Fibroblast of skin of left biceps (primary cell): ENCODE measurements at places on chromosomes 16 and 17.

GRCh38 chr16:72635694-72636093 lies 412.2 kb downstream of the ZFHX3 start:
- DNase-seq, result no peak

DNA sequence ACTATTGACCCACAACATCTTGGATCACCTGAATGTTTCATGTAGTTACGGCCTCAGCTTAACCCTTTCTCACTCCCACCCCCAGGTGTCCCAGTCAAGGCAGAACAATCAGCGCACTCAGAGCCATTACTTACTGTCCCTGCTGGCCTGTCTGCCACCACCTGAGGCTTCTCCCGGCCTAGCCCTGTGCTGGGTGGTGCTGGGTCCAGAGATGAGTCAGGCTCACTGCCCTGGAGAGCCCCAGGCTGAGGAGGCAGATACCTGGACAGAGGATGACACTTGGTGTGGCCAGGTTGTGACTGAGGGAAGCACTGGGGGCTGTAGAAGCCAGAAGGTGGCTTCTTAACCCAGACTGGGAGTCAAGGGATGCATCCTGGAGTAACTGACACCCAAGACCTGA lies 4.0 kb upstream of the SLC5A2 start:
- no peak for DNase-seq

- DNase-seq, result peak; percentile 24
Measured at GRCh38 chr16:53159781-53160436, 105.1 kb downstream of the CHD9 start.

GRCh38 chr17:78252701-78253635 lies 21.5 kb downstream of the TMEM235 start:
- no peak for DNase-seq

- no peak for DNase-seq
Measured at GRCh38 chr17:50922107-50922506, 56.0 kb upstream of the TOB1 start.

- DNase-seq, result peak; percentile 97
Measured at GRCh38 chr17:60599620-60600489, at the start of gene PPM1D. PPM1D (plus strand) TSS chr17:60600193; CDS start chr17:60600415, 222 bp downstream.

- no peak for DNase-seq
Measured at GRCh38 chr17:21268596-21269188, 15.5 kb upstream of the NATD1 start.

GRCh38 chr16:31113121-31114120 lies 4.0 kb upstream of the KAT8 start:
- no peak for DNase-seq

GRCh38 chr17:51643702-51644490 lies 383.6 kb downstream of the UTP18 start:
- DNase-seq, result no peak

DNA sequence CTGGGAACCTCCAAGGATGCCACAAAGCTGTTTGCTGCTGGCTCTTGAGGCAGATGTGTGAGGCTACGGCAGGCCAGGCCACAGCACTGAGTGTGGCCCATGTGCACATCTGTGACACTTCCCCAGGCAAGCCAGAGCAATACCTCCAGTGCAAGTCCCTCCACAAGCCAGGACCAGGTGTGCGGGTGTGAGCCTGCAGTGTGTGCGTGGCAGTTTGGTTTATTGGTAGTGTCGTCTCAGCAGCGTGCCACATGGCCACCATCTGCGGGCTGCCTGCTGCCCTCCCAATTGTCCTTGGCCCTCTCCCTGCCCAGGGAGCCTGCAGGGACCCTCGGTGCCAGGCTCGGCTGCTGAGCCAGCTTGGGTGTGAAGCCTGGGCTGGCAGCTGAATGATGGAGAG lies 9.9 kb upstream of the SREBF1 start:
- DNase-seq, result no peak

- no peak for DNase-seq
Measured at GRCh38 chr16:69482410-69482991, 58.1 kb downstream of the CYB5B start.

GRCh38 chr17:73188011-73188410 lies 4.8 kb upstream of the COG1 start:
- DNase-seq, result no peak

DNA sequence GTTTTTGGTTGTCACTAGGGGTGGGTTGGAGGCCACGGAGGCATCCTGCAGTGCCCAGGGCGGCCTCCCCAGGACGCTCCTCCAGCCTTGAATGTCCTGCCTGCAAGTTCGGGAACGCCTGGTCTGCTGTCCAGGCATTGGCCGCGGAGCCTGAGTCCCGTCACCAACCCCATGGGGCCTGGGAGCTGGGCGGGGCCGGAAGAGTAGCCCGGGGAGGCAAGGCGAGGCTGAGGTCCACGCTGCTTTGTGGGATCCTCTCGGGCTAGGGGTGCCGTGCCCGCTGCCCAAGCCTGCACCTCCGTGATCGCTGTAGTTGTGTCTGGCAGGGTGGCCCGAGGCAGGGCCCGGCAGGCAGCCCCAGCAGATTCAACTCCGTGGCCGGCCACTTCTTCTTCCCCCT lies 12.8 kb downstream of the TELO2 start:
- no peak for DNase-seq

- no peak for DNase-seq
Measured at GRCh38 chr17:33118391-33119075, 126.9 kb downstream of the SPACA3 start.

DNA sequence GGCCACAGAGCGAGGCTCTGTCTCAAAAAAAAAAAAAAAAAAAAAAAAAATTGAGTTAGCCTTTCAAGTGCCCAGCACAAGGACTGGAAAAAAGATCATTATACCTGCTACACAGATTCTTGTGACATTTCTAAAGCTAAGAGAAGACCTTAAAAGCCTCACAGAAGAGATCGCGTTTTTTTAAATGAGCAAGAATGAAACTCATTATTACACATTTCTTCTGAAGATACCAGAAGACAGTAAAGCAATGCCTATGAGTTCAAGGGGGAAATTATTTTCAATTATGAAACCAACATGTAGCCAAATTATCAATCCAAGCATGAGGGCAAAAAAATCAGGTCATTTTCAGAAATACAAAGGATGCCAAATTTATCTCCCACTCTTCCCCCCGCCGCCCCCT lies 56.8 kb downstream of the MED13 start:
- no peak for DNase-seq

GRCh38 chr17:18231164-18231563 lies 5.7 kb downstream of the LLGL1 start:
- DNase-seq, result no peak

DNA sequence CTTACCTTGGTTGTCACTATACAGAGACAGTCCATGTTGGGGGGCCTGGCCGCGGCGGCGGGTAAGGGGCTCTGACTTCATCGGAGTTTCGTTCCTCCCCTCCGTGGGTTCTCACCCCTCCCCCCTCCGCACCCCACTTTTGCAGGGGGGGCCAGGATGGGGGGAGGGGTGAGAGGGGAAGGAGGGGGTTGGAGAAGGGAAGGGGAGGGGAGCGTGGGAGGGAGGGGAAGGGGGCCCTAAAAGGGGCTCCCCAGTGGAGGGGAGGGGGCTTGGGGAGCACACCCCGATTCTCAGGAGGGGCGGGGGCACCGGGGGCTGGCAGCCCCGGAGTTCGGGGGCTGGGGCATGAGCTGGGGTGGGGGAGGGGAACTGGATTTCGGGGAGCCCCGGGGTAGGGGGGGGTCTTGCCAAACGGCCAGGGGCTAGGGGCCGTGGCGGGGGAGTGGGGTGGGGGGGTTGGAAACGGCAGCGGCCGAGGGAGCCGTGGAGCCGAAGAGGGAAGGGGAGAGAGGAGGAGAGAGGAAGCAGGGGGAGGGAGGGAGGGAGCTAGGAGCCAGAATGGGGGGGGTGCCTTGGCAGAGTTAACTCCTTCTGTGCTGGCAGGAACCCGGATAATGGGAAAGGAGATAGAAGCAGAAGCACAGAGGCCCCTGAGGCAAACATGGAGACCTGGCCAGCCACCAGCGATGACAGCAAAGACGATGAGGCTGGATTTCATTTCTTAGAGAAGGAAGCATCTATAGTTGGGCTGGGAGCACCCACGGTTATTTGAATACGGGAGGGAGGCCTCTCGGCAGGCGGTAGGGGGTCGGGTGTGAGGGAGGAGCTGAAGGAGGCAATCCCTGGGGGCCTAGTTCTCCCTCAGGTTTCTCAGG lies 2.3 kb downstream of the DLG4 start:
- peak; percentile 52 for DNase-seq

DNA sequence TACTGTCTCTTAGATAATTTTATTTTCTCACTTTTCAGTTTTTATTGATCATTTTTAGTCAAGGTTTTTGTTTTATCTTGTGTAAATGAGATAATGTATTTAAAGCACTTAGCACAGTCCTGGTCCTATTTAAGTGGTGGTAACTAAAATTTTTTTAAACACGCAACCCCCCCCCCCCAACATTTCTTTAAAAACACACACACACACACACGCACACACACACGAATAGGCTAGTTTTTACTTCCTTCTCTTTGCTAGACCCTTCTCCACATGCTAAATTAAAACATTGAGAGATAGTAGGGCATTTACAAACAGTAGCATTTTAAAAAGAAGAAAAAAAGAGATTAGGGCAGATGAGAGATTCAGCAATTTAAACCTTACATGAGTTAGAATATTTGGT lies 5.0 kb downstream of the NFATC3 start:
- DNase-seq, result no peak

GRCh38 chr16:48282636-48283263 lies 35.4 kb upstream of the ABCC11 start:
- no peak for DNase-seq
